ENCODE measurements at places on chromosomes 2 and 18.

DNA sequence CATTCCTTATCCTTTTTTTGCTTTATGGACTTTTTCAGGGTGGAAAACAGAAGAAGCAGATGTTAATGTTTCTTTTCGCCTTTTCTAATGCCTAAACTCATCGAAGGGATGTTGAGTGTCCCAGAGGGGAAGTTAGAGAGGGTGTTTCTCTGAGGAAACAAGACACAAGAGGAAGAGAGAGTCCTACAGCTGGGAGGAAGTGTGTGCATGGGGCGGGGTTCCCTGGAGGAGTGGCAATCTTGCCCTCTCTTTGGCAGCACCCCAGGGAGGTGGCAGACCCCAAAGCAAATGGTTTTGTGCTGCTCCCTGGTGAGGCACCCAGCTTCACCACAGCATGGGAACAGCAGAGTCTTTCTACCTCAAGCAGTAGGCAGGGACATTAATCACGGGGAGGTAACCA is 377.6 kb downstream of the RND3 start:
- DNase-seq, result no peak

- no peak for DNase-seq
These were observed 90.0 kb downstream of the CDH2 start for GRCh38 chr18:28086670-28087552.

DNA sequence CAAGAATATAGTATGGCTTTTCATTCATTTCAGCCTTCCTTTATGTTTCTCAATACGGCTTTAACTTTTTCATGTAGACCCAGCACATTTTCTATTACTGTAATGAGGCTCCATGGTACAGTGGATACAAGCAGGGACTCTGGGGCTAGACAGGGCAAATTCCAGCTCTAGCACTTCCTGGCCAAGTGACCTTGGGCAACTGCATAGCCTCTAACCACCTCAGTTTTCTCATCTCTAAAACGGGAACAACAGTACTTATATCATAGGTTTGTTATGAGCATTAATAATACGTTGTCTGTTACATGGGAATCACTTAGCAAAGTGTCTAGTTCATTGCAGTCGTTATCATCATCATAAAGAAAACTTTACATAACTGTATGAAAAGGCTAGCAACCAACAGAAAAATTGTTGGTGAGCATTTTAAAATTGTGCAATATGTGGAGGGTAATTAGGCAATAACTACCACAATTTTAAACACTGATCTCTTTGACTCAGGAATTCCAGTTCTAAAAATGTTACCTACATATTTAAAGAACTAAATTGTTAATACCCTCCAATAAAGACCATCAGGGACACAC is 13.7 kb upstream of the RMDN2 start:
- no peak for DNase-seq

DNA sequence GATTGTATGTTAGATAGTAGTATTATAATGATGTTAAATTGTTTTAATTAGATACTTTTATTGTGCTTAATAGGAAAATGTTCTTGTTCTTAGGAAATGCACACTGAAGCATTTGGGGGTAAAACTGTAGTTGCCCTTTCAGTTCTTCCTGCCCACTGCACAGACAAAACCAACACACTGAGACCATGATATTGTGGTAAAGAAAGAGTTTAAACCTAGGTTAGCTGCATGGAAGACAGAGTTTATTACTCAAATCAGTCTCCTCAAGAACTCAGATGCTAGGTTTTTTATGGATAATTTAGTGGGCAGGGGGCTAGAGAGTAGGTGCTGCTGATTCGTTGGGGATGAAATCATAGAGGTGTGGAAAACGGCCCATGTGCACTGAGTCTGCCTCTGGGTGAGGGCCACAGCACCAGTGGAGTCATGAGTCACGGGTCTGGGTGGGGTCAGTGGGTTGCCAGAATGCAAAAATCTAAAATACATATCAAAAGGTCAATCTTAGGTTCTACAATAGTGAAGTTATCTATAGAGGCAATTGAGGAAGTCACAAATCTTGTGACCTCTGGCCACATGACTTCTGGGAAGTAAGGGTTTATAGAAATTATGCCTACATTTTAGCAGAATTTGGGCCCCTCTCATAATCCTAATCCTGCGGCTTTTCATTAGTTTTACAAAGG is 283.4 kb upstream of the FBXO11 start:
- DNase-seq, result no peak

GRCh38 chr18:37383036-37383785 is 182.4 kb downstream of the CELF4 start:
- DNase-seq, result no peak

DNA sequence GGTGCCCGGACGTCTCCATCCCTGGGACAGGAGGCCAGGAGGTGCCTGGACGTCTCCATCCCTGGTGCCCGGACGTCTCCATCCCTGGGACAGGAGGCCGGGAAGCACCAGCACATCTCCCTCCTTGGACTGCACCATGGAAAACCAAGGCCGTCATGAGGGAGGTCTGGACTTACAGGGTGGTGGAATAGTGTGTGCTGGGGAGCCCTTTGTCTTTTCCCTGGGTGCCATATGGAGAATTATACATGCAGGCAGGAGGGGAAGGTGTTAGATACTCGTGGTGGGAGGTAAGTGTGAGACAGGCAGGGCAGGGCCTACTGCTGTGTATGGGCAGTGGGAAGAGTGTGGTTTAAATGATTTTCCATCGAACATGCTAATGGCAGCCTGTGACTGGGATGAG is 52.9 kb downstream of the RTP5 start:
- DNase-seq, result no peak

GRCh38 chr2:42249284-42249683 is 80.1 kb downstream of the EML4 start:
- no peak for DNase-seq

DNA sequence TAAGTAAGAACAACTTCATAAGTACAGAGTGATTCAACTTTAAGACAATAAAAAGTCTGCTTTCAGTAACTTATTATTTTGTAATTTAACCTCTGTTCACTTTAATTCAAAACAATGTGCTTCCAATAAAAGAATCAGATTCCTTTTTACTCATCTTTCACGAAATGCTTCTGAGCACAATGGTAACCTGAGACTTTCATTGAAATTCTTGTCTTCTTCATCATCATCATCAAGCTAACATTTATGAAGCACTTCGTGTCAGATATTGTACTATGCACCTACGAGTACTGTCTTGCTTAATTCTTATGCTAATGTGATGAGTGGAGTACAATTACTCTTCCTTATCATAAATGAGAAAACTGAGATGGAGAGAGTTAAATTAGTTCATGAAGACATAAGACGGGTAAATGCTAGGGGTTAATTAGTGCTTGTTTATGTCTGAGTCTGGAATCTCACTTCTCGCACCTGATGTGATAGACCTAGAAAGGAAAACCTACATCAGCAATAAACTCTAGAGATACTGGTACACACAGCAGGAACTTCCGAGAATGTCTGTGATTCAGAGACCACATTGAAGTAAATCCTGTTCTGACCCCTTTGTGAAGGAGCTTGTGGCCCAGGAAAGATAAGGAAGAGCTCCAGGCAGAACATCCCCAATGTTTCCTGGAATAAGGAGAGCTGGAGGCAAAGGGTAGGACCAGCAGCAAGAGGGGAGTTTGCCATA is 227.6 kb upstream of the ETAA1 start:
- DNase-seq, result no peak

GRCh38 chr18:11362856-11363255 is 213.5 kb upstream of the PIEZO2 start:
- DNase-seq, result no peak

DNA sequence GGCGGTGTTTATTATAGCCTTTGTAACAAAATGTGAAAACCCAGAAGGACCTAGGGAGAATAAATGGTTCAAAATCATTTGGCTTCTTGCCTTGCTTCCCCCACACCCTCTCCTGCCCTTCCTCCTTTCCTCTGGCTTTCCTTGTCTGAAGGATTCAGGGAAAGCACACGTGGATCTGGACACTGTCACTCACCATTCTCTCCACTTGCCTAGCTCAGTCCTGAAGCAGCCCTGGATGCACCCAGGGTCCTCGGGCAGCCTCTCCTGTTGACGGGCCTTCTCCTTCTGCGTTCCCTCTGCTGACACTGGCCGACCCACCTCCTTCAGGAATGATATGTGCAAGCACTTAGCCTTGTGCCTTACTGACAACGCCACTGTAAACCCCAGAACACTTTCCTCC is 68.4 kb downstream of the FAM210A start:
- DNase-seq, result no peak

- no peak for DNase-seq
These were observed 40.1 kb upstream of the PTH2R start for GRCh38 chr2:208366215-208367127.

DNA sequence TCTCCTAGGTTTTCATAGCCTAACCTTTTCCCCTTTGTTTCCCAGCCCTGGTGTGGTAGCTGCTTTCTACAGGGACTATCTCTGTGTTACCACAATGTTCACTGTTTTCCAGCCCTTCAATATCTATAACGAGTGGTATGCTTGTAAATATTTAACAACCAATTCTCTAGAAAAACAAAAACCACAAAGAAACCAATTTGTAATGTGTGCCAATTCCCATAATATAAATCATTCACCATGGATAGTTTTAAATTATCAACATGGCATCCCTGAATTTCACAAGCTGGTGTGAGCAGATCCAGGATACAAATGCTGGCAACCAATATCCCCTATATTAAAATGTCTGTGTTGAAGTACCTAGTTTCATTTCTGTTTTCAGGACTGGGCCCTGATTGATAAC is 207.5 kb upstream of the FBXO11 start:
- DNase-seq, result no peak

GRCh38 chr2:120798567-120799247 is 63.0 kb downstream of the GLI2 start:
- no peak for DNase-seq

- no peak for DNase-seq
These were observed 33.6 kb downstream of the CYP26B1 start for GRCh38 chr2:72113847-72114692.

- no peak for DNase-seq
These were observed 34.4 kb upstream of the TRAPPC8 start for GRCh38 chr18:31977270-31977872.

- DNase-seq, result no peak
These were observed 27.5 kb upstream of the MARCHF7 start for GRCh38 chr2:159684796-159685195.

DNA sequence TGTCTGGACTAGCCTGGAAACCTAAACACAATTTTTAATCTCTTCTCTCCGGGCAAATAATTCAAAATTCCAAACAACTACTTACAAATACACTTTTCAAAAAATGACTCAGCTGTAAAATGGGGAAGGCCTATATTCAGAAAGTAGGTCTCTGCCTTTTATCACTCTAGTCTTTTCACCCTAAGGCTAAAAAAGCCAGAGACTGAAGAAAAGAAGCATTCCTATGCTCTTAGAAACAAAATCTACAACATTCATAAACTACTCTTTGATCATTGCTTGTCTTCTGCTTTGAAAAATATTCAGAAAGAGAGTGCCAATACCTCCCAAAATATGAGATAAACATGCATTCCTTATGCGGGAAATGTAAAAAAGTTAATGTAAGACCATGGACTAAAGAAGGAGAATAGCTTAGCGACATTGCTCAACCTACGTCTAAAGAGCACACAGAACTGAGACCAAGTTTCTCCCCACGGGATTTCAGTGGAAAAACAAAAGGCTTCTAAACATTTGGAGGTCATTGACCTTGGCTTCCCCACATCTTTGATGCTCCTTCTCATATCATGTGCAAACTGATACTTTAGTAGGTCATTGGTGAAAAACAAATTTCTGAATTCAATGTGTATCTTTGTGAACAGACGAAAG is 74.4 kb upstream of the EPB41L3 start:
- no peak for DNase-seq

- no peak for DNase-seq
These were observed 552.4 kb upstream of the CDH2 start for GRCh38 chr18:28729321-28729720.

DNA sequence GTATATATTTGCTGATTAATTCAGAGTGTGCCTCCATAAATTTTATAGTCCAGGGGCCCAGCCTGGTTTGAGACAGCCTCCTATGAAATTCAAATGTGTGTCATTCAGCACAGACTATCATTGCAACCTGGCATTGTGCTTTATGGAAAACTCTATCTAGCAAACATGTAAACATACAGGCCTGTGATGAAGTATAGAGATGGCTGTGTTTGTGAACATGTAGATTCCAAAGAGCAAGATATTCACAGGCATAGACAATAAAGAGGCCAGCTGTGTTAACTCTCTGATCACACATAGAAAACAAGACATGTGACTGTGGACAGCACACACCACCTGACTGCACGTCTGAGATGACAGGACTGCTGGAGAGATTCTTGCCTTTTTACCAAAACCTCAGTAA is 297.9 kb downstream of the EN1 start:
- no peak for DNase-seq

DNA sequence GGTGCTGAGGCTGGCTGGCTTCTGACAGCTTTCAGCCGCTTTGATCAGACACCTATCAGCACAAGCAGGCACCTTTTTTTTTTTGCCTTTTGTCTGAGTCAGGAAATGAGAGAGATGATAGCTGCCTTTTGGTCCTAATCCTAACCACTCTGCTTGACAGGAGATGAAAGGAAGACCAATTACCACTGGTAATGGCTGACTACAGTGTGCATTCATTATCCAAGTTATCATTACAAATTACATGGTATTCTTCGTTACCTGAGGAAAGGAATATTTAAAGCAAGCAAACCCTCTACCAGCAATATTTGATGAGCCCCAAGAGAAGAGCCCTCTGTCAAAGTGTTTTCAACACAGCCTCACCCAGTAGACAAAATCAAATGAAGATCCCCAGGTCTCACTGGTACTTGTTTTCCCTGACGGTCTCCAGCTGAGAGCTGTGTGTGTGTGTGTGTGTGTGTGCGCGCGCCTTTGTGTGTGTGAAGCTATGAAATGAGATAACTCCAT is 925.7 kb downstream of the DCDC2C start:
- DNase-seq, result no peak

- no peak for DNase-seq
These were observed 782 bp downstream of the FAM228B start for GRCh38 chr2:24123922-24124580.

- DNase-seq, result no peak
These were observed 1.0 kb downstream of the IL1A start for GRCh38 chr2:112783187-112783714.

- no peak for DNase-seq
These were observed 249.0 kb downstream of the TTC32 start for GRCh38 chr2:19652811-19653210.

GRCh38 chr18:55794288-55795052 is 206.5 kb upstream of the TCF4 start:
- no peak for DNase-seq

GRCh38 chr2:163878718-163879117 is 142.9 kb upstream of the FIGN start:
- DNase-seq, result no peak

DNA sequence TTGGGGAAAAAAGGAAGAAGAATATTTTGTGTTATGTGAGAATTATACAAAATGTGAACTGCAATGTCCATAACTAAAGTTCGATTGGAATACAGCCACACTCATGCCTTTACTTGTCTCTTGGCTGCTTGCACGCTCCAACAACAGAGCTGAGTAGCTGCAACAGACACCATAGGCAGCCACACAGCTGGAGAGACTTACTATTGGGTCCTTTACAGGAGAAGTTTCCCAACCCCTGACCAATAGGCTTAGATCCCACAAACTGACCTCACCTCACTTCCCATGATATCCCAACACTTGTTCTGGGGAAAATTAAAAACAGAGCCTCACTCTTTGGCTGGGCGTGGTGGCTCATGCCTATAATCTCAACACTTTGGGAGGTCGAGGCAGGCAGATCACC is 213.8 kb downstream of the SH3BP4 start:
- DNase-seq, result no peak

Data from stimulated activated CD4-positive, alpha-beta T cell treated with anti-CD3 and anti-CD28 coated beads, Interleukin-15, amount 100 ng/mL, for 1 hour (primary cell).